ENCODE measurements at places on chromosomes 2 and 18.

DNA sequence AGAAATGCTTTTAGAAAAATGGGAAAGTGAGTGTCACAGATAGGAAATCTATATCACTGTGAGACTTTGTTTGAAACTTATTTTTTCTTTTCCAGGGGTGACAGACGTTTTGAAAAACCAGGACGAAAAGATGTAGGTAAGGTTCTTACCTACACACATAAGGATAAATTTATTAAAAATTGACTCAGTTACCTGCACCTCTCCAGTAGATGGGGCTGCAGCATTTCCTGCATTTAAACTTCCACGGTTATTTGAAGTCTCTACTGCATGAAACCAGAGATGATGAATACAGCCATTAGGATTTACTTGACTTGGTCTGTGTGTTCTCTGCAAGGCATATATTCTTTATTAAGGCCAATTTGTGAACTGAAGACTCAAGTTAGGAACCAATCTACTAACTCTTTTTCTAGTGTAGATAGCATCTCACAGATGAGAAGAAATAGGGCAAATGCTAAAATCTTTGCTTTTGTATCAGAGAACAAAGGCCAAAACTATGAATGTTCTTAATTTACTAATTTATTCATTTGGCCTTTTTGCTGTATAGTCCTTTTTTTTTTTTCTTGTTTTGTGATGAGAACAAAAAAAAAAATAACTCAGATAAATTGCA lies 15.0 kb downstream of the KCNJ13 start:
- peak; percentile 37 for DNase-seq

DNA sequence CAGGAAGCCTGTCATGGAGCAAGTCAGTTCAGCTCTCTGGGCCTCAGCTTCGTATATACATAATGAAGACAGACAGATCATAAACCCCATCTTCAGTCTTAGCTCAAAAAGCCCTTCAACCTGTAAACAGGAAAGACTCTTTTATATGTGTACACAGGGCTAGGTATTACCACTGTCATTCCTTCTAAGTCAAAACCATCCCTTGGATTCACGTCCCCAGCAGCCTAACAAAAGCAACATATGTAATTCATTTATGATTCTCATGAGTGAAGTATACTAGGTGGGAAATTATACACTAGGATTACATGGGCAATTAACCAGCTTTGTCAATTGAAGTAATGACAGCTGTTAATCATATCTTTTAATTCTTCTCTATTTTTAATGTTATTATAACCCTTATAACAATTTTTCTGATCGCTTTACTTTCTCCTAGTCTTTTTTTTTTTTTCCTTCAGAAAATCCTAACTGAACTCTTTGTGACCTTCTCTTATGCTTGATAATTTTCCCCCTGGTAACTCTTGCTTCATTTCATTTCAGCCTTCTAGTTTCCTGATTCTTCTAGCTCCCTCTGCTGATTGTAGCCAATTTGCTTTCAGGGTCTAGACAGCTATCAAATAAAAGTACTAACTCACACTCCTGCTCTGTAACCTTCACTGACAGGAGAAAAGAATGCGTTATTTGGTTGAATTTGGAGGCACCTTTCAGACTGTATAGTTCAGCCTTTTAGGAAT lies 99.7 kb downstream of the RBM43 start:
- peak; percentile 56 for DNase-seq

- no peak for DNase-seq
Measured at GRCh38 chr2:60353863-60354262, 199.6 kb downstream of the BCL11A start.

DNA sequence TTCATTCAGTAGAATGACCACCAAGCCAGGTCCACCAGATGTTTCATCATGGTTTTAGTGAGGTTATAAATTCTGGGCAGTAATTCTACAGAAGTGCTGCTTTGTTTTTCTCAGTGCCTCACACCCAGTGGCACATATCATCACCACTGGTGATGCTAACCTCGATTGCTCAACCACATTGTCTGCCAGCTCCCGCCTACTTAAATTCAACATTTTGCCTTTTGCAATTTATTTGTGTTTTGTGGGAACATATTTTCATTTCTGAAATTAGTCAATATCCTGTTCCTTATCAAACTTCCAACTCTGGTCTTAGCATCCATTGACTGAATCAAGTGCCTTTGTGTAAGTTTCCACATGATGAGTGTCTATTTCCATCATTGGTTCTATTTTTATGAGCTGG lies 62.3 kb upstream of the TMEM178A start:
- peak; percentile 41 for DNase-seq

DNA sequence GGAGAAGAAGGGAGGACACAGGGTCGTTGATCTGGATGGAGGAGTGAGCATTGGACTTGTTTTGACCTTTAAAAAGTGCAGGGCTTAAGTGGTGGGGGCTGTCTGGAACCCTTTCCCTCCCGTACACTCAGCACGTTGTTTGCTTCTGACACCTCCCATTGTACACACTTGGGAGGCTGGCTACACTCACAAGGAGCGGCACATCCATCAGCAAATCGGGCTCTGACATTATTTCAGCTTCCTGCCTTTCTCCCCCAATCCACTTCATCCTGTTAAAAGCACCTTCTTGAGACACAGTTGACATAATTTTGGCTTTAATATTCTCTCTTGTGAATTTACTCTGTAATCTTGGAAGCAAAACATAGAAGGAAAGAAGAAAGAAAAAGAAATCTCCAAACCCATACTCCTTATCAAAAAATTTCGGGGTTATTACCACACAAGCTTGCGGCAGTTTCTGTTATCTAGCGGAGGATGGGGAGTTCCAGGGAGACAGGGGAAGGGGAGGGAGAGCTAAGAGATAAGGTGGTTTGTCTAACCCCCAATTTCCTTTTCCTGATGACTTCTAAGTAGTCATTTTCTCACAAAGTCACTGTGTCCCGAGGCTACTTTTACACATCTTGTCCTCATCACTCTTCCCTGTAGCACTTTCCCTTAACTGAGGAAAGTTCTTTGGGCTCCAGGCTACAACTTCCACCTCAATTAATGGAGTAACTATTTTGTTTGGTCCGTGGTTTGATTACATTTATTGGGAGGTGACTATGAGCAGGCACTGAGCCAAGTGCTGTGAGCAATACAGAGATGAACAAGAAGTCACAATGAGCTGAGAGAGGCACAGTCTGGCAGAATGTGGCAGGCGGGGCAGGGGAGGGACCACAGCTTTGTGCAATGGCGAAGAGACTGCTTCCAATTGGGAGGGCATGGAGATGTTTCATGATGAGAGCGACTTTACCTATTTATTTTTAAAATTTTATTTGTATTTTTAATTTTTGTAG lies 240.1 kb upstream of the MEX3C start:
- DNase-seq: no peak
